ENCODE measurements at places on chromosomes 6 and 20.

- DNase-seq: no peak
These were observed 187.3 kb upstream of the FOXA2 start for GRCh38 chr20:22771706-22772105.

DNA sequence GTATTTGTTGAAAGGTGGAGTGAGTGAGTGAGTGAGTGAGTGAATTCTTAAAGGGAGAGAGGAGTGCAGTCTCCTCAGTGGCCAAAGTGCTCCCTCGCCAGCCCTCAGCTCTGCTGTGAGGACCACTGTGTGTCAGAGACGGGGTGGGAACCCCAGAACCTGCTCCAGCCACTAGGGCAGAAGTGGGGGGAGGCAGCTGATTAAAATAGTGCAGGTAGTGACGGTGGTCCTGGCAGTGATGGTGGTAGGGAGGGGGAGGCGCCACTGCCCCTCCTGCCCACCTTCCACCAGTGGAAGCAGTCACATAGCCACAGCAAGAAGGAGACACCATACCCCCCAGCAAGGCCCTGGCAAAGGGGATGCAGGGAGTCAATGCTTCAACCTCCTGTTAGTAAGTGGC, 133.5 kb downstream of the PHACTR3 start:
- DNase-seq: no peak

GRCh38 chr6:169240125-169240524, 13.5 kb downstream of the THBS2 start:
- no peak for DNase-seq

DNA sequence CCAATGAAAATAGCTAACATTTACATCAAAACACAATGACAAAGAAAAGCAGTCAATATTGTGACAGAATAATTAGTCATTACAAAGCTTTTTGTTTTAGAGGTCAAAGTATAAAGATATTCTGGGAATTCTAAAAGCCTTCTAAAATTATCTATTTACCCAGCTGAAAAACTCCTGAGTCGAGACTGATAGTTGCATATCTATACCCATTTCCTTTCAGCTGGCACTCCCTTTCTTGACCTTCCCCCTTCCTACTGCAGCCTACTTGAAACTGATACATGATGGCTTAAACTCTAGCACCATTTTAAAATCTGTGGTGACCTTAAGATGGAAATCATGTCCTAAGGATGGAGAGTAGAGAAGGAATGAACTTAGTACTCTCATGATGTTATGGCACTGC, 38.6 kb downstream of the LMBRD1 start:
- DNase-seq: no peak

GRCh38 chr6:56796196-56796532, 153.5 kb upstream of the DST start:
- no peak for DNase-seq

GRCh38 chr6:149566410-149567193, 427 bp downstream of the GINM1 start:
- peak; percentile 73 for DNase-seq

GRCh38 chr20:45612314-45612713, 17.2 kb upstream of the WFDC10A start:
- DNase-seq: no peak

DNA sequence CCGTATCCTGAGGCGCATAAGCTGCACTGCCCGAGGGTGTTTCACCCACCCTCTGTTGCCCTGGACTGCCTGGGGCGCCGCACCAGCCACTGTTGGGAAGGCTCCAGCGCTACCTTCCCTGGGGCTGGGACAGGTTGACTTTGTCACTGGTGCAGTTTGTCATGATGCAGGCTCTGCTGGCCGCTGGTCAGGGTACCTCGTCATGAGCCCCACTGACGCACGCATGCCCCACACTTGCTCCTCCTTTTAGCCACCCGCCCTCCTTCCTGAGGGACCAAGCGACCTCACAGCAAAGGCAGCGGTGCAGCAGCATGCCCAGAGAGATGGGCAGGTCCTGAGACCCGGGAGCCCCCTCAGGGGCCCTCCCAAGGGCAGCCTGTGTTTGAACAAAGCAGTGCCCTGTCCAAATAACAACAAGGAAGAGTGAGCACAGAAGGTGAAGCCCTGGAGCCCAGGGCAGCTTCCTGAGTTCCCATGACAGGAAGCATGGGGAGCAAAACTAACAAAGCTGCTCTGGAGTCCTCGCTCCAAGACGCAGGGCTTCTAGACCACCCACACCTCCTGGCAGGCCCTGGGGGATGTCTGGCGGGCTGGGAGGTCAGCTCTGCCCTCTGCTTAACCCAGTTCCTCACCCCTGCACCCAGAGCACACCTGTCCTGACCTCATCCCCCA, 50.1 kb upstream of the SMOC2 start:
- peak; percentile 49 for DNase-seq

GRCh38 chr6:15410752-15411151, 164.9 kb downstream of the JARID2 start:
- no peak for DNase-seq

DNA sequence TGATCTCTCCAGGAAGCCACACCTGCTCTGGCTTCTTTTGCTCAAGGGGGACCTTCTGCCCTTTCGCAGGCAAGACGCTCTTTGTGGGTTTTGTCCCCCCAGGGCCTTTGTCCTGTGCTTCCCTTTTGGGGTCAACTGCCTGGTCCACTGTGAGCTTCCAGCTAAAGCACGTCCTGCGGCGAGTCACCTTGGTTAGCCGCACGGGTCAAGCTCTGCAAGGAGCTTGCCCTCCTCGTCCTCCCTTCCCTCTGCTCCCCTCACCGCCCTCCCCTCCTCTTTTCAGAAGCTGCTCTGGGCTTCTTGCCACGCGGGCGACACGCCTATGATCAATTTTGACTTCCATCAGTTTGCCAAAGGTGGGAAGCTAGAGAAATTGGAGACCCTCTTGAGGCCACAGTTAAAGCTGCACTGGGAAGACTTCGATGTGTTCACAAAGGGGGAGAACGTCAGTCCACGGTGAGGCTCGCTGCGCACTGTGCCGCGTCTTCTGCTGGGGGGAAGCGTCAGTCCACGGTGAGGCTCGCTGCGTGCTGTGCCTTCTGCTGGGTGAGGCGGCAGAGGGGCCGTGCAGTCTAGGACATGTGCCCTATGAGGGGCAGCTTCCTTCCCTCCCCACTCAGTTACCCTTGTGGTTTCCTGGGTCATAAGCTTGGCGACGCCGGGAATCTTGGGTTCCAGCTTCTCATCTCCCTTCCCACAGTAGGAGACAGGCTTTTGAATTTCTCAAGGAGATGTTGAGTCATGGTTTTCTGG, 80.2 kb downstream of the SYNJ2 start:
- no peak for DNase-seq

GRCh38 chr6:22056398-22056797, 240.4 kb downstream of the PRL start:
- no peak for DNase-seq

DNA sequence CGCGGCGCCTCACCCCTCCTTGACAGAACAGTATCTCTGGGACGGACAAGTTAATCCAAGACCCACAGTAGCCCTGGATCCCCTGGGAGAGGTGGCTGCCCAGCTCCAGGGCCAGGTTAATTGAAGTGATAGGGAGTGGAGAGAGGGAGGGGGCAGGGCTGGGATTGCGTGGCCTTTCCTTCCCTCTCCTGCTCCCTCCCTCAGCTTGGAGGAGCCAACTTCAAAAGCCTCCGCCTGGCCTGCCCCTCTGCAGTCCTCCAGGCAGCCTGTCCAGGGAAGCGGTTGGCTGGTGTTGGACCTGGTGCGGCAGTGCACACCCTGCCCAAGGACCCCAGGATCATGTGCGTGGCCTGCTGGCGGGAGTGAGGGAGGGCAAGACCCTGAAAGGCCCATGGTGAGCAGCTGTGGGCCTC, at the start of gene C20orf204:
Gene C20orf204 (plus strand): TSS at position 250 of the 413 bp plus-strand sequence. CDS start 142 bp downstream, at position 392.
- DNase-seq: peak; percentile 80

DNA sequence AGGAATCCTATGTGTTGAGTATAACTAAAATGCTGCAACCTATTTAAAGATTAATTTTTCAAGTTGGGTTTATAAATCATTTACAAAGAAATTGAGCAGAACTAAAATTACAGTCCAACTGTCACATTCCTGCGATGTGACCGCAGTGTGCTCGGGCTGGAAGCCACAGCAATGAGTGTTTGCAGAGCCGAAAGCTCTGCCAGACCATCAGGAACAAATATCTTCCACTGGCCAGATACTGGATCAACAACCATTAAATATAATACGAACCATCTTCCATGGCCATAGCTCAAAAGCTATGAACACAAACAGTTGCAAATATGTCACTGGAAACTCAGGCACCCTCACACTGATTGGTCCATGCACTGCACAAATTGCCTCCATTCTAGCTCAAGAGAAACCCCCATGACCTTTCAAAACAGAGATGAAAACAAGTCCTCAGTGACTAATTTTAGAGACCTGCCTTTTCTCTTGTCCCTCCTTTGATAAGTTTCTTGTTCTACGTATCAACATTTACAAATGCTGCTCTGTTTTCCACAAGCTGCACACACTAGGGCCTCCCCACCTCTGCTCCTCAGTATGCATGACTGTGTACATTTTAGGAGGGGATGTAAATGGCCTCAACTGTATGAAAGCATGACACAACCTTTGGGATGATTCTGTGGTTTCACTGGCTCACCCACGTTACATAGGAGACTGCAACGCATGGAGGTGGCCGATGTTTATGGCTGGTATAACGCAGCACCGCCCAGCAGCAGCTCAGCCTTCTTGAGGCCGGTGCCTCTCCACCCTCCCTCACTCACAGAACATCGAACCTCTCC, 171.7 kb downstream of the WDR27 start:
- DNase-seq: no peak

- DNase-seq: no peak
These were observed 270.5 kb downstream of the NRN1 start for GRCh38 chr6:5736016-5736738.

- peak; percentile 26 for DNase-seq
These were observed 167.9 kb upstream of the MYLIP start for GRCh38 chr6:15960740-15961634.

- DNase-seq: no peak
These were observed 214.7 kb upstream of the PROKR2 start for GRCh38 chr20:5531318-5532081.

DNA sequence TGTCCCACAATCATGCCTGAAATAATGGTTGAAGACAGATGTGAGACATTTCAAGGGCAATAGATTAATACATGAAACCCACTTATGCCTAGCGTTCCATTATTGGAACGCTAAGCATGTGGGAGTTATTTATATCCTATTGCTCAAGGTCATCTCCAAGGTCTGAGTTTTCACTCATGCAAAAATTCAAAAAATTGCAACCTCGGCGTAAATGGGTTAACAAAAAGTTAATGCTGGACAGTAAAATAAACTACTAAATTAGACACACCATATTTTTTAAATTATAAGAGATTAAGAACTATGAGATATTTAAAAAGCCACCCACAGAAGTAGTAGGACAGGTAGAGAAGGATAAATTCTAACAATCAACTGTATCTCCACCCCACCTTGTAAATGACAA, 98.4 kb downstream of the ESR1 start:
- no peak for DNase-seq

DNA sequence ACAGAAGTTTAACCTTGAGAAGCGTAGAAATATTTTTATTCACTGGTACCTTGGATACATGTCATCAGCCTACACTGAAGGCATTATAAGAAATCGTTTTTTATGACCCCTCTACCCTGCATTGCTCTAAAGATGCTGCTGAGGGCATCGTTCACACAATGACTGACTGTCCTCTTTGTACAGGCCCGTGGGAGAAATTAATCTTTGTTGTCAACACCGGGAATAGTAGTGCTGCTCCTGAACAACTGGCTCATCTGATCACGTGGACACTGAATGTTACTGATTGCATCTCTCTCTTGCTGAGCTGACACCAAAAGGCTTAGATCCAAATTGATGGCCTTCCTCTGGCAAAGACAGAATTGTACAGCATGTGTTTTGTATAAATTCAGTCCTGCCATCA, 157.1 kb upstream of the SMLR1 start:
- DNase-seq: no peak

GRCh38 chr6:79467716-79468115, 69.5 kb downstream of the LCA5 start:
- DNase-seq: peak; percentile 60

GRCh38 chr6:64224819-64225218, 589.2 kb downstream of the PHF3 start:
- DNase-seq: no peak

GRCh38 chr6:39041072-39041471, 7.5 kb upstream of the GLP1R start:
- no peak for DNase-seq

- DNase-seq: peak; percentile 90
These were observed 26.1 kb downstream of the DIDO1 start for GRCh38 chr20:62900052-62900691.

DNA sequence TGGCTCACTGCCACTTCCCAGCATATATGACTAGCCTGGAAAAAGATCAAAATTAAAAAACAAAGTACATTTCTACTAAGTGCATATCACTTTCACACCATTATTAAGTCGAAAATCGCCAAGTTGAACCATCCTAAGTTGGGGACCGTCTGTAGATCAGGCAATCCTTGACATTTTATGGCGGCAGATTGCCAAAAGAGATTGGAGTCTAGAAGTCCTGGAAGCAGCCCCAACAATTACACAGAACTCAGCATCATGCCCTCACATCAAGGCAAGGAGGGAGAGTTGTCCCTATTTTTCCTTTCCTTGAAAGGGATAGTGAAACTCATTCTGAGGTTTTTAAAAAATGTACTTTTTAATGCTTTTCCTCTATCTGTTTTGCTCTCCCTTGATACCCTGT, 30.7 kb downstream of the SLC22A3 start:
- no peak for DNase-seq

DNA sequence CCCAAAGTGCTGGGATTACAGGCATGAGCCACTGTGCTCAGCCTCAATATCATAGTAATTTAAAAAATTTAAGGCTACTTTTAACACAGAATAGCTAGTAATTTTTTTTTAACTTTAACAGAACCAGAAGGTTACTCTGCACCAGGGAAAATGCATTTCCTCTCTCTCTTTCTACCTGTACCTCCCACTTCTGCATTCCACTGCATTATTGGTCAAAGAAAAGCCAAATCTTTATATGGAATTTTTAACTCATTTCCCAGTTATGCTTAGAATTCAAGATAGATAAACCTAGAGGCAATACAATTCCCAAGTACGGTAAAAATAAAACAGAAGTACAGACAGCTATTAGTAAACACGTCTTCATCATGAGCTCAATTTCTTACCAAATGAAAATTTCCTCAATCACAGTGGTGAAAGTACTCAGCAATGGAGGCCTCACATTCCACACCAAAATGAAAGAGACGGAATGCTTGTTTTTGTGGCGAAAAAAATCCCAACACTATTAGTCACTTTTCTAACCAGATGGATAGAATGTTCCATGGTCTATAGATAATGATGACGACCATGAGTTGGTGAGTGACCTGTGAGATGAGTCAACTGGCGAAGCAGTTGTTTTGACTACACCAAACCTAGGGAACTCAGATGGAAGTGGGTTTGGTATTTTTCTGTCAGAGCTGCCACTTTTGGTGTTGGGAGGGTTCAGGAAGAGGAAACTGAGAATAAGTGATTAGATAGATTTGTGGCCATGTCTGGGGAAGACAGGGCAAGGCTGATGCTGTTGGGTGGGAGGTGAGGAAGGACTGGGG, 104.7 kb upstream of the SGK1 start:
- no peak for DNase-seq

- DNase-seq: no peak
These were observed 58.2 kb upstream of the POLR1H start for GRCh38 chr6:30002871-30003270.

GRCh38 chr6:81816380-81816779, 63.9 kb upstream of the TENT5A start:
- peak; percentile 49 for DNase-seq

GRCh38 chr20:35301426-35301825, 9.2 kb upstream of the FAM83C start:
- DNase-seq: no peak

Data from ELF-1 (cell line).